Activated CD8-positive, alpha-beta memory T cell treated with anti-CD3 and anti-CD28 coated beads for 1 hour (primary cell): ENCODE measurements at places on chromosomes 3 and 15.
A peak's percentile ranks its signal among the peaks of the same experiment; 100 is the strongest.

GRCh38 chr3:121064121-121064520 lies 156.1 kb downstream of the STXBP5L start:
- no peak for DNase-seq

DNA sequence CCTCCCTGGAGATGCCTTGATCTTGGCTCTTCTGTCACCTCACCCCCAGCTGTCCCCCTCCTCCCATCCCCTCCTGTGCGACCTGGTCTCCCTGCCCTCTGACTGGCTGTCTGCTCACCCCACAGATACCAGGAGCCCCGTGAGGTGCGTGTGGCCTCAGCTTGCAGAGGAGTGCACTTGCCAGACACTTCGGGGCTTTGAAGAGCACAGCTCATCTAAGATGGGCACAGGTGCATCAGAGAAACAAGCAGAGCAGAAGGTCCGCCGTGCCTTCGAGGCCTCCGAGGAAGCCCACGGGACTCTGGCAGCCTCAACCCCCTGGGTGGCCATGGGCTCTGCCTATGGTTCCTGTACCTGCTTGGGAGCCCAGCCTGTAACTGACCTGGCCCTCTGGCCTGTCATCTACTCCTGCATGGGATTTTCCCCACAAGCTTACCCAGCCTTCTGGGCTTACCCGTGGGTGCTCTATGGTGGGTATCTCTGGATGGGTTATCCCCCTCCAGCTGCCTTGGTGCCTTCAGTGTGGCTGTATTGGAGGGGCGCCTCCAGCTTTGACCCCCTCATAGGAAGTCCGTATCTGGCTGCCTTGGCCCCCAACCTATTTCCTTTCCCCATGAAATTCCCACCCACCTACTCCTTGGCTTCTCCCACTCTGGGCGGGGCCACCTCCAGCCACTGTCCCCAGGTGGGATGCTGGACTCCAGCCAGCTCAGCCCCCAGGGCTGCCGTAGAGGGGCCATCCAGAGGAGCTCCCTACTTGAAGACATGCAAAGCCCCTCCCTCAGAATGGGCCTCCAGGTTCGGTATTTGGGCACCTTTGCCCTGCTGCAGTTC lies 3.8 kb downstream of the PRR23E start:
- no peak for DNase-seq

- no peak for DNase-seq
Observed at GRCh38 chr3:20100151-20100550, 59.9 kb downstream of the KAT2B start.

DNA sequence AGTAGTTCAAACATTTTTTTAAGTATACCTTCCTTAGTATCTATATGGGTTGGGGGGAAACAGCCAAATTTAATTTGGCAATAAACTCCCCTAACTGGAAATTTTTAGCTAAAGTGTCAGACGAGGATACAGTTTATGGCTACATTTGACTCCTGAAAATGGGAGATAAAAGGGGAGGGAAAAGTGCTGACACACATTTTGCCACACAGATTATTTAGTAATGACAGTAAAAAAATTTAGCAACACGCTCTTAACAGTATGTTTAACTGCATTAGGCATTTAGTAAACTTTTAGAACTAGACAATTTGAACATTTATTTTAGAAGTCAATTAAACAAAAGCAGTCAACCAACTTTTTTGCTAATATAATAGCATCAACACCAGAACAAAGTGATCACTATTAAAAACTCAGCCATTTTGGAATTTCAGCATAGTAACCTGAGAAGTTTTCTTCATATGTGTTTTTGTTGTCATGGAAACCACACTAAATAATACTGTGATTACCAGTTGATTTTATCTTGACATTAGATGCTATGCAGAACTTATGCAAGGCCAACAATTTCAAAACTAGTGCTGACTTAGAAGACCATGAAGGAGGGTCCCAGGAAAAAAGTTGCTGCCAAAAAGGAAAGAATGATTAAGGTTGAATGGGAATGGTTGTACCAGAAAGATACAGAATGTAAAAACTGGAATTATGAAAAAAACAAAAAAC lies 47.0 kb upstream of the TFG start:
- no peak for DNase-seq

GRCh38 chr3:126971891-126972351 lies 11.0 kb upstream of the PLXNA1 start:
- DNase-seq, result no peak

- DNase-seq, result no peak
Observed at GRCh38 chr3:130907966-130908365, 14.1 kb downstream of the ATP2C1 start.

DNA sequence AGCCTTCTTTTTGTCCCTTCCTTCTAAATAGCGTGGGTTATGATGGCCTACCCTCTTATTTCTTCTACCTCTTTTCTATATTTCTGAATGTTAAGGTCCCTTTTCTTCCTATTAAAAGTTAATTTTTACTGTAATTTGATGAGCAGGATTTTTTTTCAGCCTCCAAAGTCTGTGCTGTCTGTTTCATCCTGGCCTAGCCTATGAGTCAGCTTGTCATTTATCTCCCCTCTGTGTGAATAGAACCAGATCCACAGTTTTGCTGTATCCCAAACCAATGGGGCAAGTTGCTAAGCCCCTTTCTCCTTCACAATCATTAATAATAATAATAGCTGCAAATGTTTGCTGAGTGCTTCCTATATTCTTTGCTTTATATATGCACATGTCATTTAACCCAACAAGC lies 18.1 kb upstream of the C3orf38 start:
- DNase-seq, result no peak

DNA sequence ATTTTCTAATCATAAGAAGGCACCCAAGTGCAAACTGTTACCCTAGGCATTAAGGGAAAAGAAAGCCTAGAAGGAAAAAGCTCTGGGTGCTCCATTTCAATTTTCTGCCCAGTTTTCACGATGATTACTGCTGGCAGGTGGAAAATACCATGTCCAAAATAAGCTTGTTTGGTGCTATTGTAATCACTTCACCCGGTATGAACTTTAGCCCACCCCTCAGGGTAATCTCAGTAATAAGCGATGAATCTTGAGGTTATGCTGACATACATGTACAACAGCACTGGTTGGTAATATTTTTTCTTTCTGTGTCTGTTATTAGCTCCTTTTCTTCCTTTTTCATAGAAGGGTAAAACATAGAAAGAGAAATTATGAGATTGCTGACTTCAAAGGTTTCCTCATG lies 88.6 kb upstream of the MEX3B start:
- DNase-seq, result no peak

DNA sequence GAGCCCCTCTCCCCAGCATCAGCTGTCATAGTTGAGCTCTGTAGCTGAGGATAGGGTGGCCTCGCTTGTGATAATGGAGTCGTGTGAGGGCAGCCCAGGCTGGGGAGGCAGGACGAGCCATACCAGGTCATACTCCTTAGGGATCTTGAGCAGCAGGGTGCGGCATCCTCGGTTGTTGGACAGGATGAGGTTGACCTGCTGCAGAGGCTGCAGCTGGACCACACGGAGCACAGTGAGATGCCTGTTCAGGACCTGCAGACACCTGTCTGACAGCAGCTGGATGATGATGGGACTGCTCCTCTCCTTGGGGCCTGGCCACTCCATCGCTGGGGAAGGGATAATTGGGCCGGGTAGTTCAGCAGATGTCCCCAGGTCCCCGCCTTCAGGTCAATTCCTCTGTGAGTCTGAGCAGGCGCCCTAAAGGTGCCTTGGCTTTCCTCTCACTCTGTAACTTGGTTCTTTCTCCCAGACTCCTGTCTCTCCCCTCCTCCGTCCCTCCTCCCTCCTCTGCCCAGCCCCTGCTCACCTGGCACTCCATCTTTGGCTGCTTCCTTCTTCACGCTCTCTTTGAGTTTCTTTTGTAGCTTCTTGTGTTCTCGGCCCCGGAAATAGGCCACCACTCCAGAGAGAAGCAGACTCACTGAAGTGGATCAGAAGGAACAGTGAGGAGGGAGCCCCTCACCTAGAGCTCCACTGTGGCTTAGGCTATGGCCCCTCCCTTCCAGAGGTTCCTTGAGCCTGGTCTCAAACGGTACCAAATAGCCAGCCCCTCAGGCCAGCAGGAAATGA lies 7.8 kb downstream of the DUOX2 start:
- no peak for DNase-seq

- no peak for DNase-seq
Observed at GRCh38 chr3:150739200-150739863, 23.6 kb downstream of the SIAH2 start.

GRCh38 chr3:10496121-10496863 lies 9.1 kb downstream of the ATP2B2 start:
- no peak for DNase-seq

DNA sequence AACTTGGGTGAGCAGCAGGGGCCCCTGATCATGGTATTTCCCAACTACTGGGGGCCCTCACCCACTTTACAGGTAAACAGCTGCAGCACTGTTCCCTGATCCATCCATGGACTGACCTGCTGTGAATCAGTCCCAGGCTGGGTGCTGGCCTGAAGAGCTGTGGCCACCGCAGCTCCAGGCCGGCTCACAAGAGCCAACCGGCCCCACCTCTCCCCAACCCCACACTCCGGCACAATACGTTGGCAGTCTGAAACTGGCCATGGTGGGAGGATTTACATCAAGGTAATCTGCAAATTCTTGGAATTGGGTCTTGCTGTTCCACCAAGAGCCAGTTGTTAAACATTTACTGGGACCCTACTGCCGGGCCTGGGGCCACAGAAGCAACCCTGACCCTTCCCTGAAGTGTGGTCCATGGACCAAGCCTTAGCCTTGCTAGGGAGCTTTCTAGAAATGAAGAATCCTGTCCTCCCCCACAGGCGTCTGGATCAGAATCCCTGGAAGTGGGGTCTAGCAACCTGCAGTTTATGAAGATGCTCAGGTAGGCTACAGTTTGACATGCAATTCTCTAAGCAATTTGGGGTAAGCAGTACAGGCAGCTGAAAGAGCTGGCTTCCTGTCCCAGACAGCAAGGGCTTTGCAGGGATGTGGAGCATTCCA lies 3.7 kb downstream of the SLC6A20 start:
- no peak for DNase-seq

- DNase-seq, result no peak
Observed at GRCh38 chr3:64473466-64473865, 214.3 kb downstream of the ADAMTS9 start.

GRCh38 chr3:46717447-46718231 lies at the start of gene PRSS50:
TSS of gene PRSS50 (minus strand) at chr3:46717869. CDS start at chr3:46717824, 45 bp downstream.
- DNase-seq, result no peak

DNA sequence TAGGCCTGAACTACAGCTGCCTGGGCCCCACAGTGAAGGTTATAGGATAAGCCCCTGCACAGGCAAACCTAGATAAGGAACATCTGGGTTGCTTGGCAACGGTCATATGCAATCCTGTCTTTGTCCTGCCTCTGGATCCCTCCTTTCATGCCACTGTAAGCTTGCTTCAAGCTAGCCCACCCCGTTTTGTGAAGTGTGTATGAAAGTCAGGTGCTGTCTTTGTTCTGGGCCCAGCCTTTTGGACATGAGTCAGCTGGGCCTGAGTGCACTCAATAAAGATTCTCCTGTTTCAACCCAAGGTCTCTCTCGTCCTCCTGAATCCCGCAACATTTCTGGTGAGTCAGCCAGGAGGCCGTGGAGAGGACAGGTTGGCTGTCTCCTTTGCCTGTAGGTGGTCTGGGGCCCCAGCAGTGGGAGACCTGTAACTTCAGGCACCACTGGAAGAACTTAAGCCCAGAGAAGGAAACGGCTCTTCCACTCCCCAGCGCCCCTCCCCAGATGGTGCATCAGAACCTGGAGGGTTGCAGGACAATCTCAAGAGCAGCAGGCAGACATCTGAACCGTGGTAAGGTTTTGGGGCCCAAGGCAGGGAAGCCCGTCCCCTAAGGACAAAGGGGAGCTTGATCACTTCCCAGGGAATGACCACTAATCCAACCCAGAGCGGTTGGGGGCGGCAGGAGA lies 8.3 kb upstream of the SLC9C1 start:
- no peak for DNase-seq

GRCh38 chr3:52291508-52292181 lies 4.0 kb downstream of the GLYCTK start:
- DNase-seq, result no peak

DNA sequence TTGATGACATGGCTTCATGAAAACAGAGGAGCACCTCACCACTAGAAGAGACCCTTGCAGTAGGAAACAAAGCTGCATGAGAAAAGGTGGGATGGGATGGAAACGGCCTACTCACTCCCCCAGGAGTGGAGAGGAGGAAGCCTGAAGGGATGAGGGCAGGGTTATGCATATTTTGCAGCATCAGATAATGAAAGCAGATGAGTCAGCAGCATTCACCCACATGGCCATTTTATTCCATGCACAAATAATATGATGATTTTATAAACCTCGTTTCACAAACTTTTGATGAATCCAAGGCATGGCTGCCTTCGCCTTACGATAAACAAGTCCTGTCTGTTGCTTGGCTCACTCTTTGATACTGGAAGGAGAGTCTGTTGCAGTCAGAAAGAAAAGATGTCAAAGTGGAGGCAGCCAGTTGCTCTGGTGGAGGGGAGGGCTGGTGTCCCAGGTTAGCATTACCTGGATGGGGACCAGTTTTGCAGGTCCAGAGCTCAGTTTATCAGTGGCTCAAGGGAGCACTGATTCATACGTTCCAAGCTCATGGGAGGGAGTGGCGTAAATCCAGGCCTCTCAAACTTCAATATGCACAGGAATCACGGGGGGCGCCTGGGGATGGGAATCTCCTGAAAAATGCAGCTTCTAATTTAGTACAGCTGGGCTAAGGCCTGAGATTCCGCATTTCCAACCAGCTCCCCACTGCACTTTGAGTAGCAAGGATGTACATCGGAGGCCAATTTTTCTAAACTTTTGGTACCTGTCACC lies 9.2 kb upstream of the EHD4 start:
- DNase-seq, result no peak

- no peak for DNase-seq
Observed at GRCh38 chr3:170632780-170633179, 46.9 kb upstream of the SLC7A14 start.

- DNase-seq, result no peak
Observed at GRCh38 chr3:34150992-34151391, 352.6 kb downstream of the PDCD6IP start.

GRCh38 chr3:165389064-165389463 lies 192.9 kb upstream of the SLITRK3 start:
- DNase-seq, result no peak

GRCh38 chr3:81097889-81098288 lies 663.6 kb downstream of the GBE1 start:
- DNase-seq, result no peak

- no peak for DNase-seq
Observed at GRCh38 chr3:72375237-72376076, 472.8 kb downstream of the SHQ1 start.

DNA sequence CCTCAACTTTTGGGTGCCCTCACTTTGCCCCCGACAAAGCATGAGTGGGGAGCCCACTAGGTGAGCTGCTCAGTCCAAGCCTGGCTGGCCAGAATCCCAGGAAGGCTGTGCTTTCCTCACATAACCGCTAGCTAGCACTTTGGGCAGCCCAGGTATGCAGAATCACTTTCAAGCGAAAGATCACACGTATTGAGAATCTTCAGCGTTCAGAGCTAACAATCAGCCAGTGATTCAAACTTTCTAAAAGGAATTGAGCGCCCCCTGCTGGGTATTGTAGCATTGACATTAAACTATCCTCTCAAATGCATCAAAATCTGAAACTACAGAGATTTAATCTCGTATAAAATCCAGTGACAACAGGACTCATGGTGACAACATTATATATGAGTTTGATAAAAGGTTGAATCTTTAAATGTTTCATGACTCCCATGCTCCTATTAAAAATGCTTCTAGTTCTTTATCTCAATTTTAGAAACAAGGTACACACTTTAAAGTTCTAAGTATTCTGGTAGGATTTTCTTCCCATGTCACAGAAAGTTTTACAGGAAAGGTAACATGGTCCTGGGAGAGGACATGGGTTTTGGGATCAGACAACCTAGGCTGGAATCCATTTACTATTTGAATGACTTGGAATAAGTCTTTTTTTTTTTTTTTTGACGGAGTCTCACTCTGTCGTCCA lies 11.8 kb downstream of the ANAPC13 start:
- peak; percentile 70 for DNase-seq

- DNase-seq, result no peak
Observed at GRCh38 chr3:112908252-112908651, 61.6 kb upstream of the CD200R1L start.
